ENCODE measurements at places on chromosomes 16 and 17. TPM values are rescaled to one million over a fixed set of nuclear protein-coding genes. Genes with fewer than 3 reads are reported as not detected.

Gene IST1
- total RNA-seq, result 153 TPM

Gene DPEP2NB
- not detected for total RNA-seq

Gene CNGB1
- total RNA-seq, result not detected

Gene SERPINF2
- total RNA-seq, result not detected

Gene HSD17B2
- total RNA-seq, result 105 TPM

Gene NUP93
- 85.4 TPM for total RNA-seq

Gene WNT9B
- not detected for total RNA-seq

All from dermis microvascular lymphatic vessel endothelial cell (primary cell).